ENCODE measurements at places on chromosomes 11 and 22.

DNA sequence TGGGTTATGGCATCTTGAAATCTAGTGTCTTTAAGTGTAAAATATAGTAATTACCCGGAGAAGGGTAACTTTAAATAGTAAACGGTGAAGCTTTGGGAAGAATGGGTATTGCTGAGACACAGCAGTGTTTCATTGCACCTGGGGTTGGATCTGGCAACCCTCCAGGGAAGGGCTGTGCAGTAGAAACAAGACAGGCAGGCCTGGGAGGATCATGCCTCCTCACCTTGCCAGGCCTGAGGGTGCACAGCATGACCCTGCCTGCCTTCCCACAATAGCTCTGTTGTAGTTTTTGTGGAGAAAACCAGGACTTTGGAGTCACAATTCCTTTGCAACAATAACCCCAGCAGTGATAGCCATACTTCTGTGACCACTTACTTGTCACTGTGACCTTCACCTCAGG, 64.6 kb upstream of the ADSL start:
- H3K4me1 ChIP-seq, result peaks cover 8% of the 10 kb centered on the region
- no peaks in the 10 kb centered on the region for H3K27me3 ChIP-seq
- H3K36me3 ChIP-seq, result no peaks in the 10 kb centered on the region
- no peak overlapping the region for H3K4me3 ChIP-seq

GRCh38 chr11:85767246-85767945, 43.5 kb downstream of the SYTL2 start:
- no peaks in the 10 kb centered on the region for H3K27me3 ChIP-seq
- DNase-seq, result no peak
- no peaks in the 10 kb centered on the region for H3K4me1 ChIP-seq
- no peak overlapping the region for H3K27ac ChIP-seq
- H3K4me3 ChIP-seq, result no peak overlapping the region
- no peaks in the 10 kb centered on the region for H3K36me3 ChIP-seq

- H3K36me3 ChIP-seq, result no peaks in the 10 kb centered on the region
- no peak overlapping the region for H3K4me3 ChIP-seq
- no peak overlapping the region for H3K27ac ChIP-seq
These were observed 340.7 kb downstream of the LARGE1 start for GRCh38 chr22:33579448-33580093.

GRCh38 chr22:38943201-38943600, 14.2 kb upstream of the APOBEC3A start:
- no peak for DNase-seq
- H3K36me3 ChIP-seq, result no peaks in the 10 kb centered on the region
- no peak overlapping the region for H3K4me3 ChIP-seq

DNA sequence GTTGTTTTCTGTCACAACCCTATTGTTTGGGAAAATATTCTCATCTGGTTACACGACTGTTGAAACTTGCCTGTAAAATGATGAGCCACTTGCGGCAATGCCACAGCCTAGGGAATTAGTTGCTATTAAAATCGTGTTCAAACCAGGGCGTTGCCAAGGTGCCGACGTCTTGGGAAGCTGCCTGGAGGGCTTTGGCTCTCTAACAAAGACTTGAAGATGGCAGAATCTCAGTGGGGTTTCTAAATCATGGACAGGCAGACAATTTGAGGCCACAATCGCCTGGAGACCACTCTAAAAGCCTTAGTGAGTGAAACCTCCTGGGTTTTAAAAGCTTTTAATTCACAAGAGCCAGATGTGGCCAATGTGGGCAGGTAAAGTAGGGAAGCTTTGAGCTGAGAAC, 117.2 kb upstream of the BMAL1 start:
- H3K4me1 ChIP-seq, result no peaks in the 10 kb centered on the region
- no peak for DNase-seq
- H3K27ac ChIP-seq, result no peak overlapping the region

DNA sequence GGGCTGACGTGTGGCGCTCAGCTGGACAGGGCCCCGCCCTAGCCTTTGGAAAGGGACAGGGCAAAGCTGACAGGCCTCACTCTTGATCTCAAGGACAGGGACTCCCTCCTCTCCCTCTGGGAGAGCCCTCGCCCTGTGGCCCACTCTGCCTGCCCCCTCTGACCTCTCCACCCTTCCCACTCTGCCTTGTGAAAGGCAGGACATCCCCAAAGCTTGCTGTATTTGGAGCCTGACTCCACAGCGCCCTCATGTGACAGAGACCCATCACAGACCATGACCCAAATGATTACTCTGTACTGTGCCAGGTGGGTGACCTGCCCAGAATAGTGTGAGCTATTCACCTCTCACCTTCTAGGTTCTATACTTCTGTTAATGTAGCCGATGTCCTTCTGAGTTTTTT, 18.8 kb downstream of the P2RY2 start:
- H3K4me3 ChIP-seq, result no peak overlapping the region
- H3K4me1 ChIP-seq, result no peaks in the 10 kb centered on the region
- no peaks in the 10 kb centered on the region for H3K27me3 ChIP-seq
- no peak overlapping the region for H3K27ac ChIP-seq
- H3K36me3 ChIP-seq, result no peaks in the 10 kb centered on the region

GRCh38 chr11:70243912-70244652, 26.4 kb upstream of the PPFIA1 start:
- no peaks in the 10 kb centered on the region for H3K4me1 ChIP-seq
- no peak overlapping the region for H3K27ac ChIP-seq
- H3K36me3 ChIP-seq, result no peaks in the 10 kb centered on the region
- DNase-seq, result no peak
- H3K4me3 ChIP-seq, result no peak overlapping the region

DNA sequence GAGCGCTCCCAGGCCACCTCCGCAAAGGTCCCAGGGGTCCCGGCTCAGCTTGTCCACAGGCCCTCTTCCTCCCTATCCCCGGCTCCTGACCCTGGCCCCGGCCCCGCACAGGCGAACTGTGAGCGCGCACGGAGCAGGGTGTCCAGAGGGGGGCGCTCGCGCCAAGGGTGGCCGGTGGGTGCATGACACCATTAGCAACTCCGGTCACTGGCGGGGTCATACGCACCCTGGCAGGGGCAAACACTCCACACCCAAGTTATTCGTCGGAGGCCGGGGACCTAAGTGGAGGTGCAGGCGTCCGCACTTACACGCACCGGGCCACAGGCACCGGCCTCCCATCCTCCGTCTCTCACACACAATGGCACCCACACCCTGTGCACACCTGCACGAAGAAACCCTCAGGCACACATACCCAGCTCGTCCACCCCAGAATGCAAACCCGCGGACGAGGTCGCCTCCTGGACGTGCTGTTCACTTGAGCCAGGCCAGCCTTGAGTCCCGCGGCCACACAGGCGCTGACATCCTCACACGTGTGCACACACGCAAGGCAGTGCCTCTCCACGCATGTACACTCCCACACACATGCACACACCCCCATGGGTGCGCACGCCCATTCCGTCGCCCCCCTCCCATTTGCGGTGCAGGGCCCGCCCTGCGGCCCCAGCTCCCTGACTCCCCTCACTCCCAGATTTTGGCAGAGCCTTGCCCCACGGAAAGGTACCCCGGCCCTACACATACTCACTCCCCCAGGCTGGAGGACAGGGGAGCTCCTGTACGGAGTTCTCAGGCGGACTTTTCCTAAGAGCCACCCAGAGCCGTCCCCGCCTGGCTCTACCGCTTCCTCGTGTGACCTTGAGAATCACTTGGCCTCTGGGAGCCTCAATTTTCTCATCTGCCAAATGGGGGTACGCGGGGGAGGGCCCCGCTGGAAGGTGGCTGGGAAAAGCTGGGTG, at the start of gene RASGRP2:
Gene RASGRP2 (minus strand): TSS at position 552 of the 953 bp plus-strand sequence. CDS start 1,276 bp downstream, outside the sequence.
- H3K27ac ChIP-seq, result peak within 1 kb of the TSS; percentile 99
- H3K36me3 ChIP-seq, result no peaks in the 10 kb centered on the region
- peak within 1 kb of the TSS; percentile 59 for H3K4me3 ChIP-seq
- peaks cover 60% of the 10 kb centered on the region for H3K27me3 ChIP-seq

GRCh38 chr11:58963551-58964104, 24.3 kb downstream of the GLYATL1 start:
- no peaks in the 10 kb centered on the region for H3K4me1 ChIP-seq
- H3K36me3 ChIP-seq, result no peaks in the 10 kb centered on the region
- no peak overlapping the region for H3K4me3 ChIP-seq
- DNase-seq, result peak; percentile 19

DNA sequence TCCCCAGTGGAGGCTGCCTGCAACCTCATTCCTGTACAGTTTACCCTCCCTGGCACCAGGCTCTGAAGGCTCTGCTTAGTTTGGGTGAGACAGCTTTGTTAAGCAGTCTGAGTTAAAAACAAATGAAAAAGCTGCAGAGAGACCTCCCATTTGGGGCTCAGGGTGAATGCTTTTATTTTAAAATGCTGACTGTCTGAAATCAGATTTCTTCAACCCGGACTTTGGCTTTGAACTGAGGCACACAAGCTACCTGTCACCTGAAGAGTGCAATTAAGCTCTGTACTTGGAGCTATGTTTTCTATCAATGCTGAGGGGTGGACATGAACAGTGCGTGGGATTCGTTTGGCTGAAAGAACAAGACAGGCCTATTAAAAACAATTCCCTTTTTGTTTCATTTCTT, 217.5 kb upstream of the SORL1-AS1 start:
- DNase-seq, result no peak
- no peak overlapping the region for H3K27ac ChIP-seq
- H3K4me3 ChIP-seq, result no peak overlapping the region
- H3K27me3 ChIP-seq, result no peaks in the 10 kb centered on the region

- peaks cover 5% of the 10 kb centered on the region for H3K4me1 ChIP-seq
- no peaks in the 10 kb centered on the region for H3K27me3 ChIP-seq
- no peak overlapping the region for H3K27ac ChIP-seq
- no peaks in the 10 kb centered on the region for H3K36me3 ChIP-seq
- H3K4me3 ChIP-seq, result no peak overlapping the region
These were observed 41.7 kb downstream of the LMO1 start for GRCh38 chr11:8221917-8222495.
